Pancreas (tissue), 10 donors: ENCODE measurements at places on chromosomes 4 and X. TPM values are rescaled to one million over a fixed set of nuclear protein-coding genes. Genes with fewer than 3 reads are reported as not detected.

DNA sequence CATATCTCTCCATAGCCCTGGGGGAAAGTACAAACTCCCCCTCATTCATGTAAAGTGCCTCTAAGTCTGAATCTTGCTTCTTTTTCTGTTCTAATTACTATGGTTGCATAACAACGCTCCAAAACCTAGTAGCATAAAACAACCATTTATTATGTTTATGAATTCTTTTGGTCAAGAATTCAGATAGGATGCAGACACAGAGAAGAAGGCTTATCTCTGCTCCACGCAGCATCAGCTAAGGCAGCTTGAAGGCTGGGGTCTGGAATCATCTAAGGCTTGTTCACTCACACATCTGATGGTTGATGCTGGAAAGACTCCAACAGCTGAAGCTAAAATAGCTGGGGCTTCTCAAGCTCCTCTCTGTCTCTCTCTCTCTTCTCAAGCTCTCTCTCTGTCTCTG, 564.5 kb downstream of the ZNF674 start:
- no peak overlapping the region for H3K4me3 ChIP-seq
- DNase-seq, result no peak

The FAM184B gene
- not detected for total RNA-seq

GRCh38 chr4:118894034-118894433, 5.4 kb downstream of the SYNPO2 start:
- H3K27me3 ChIP-seq, result no peaks in the 10 kb centered on the region
- DNase-seq, result no peak
- H3K27ac ChIP-seq, result no peak overlapping the region
- no peaks in the 10 kb centered on the region for H3K36me3 ChIP-seq

The MCF2 gene
- 0.09 TPM for total RNA-seq

DNA sequence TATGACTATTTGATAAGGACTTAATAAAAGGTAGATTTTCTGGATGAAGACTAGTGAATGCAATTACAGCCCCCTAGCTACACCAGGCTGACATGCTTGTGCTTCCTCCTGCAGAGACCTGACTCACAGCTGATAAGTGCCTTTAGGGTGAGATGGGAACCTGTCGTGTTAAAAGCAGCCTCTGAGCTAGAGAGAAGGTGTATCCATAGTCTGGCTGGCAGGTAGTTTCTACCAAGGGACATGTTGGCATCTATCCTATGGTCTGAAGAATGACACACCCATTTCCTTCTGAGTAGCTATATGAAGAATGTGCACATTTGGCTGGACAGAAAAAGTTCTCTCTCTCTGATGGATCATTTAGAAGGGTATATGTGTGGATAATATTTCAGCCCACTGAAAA, 64.1 kb downstream of the PARM1 start:
- H3K4me1 ChIP-seq, result no peaks in the 10 kb centered on the region
- H3K4me3 ChIP-seq, result no peak overlapping the region
- no peaks in the 10 kb centered on the region for H3K36me3 ChIP-seq
- DNase-seq, result no peak

GRCh38 chr4:83348074-83348473, 13.4 kb upstream of the HPSE start:
- H3K27me3 ChIP-seq, result no peaks in the 10 kb centered on the region
- DNase-seq, result no peak
- no peak overlapping the region for H3K27ac ChIP-seq
- H3K4me1 ChIP-seq, result no peaks in the 10 kb centered on the region
- no peaks in the 10 kb centered on the region for H3K36me3 ChIP-seq
- H3K4me3 ChIP-seq, result no peak overlapping the region

- H3K4me1 ChIP-seq, result no peaks in the 10 kb centered on the region
- DNase-seq, result no peak
- no peak overlapping the region for H3K4me3 ChIP-seq
- no peaks in the 10 kb centered on the region for H3K36me3 ChIP-seq
- no peaks in the 10 kb centered on the region for H3K27me3 ChIP-seq
These were observed 367.4 kb downstream of the UNC5C start for GRCh38 chr4:95181243-95181995.

The PLAC8 gene
- 2.0 TPM for total RNA-seq

- no peak for DNase-seq
- H3K27me3 ChIP-seq, result peaks cover 6% of the 10 kb centered on the region
- H3K4me3 ChIP-seq, result no peak overlapping the region
- H3K27ac ChIP-seq, result no peak overlapping the region
These were observed 17.4 kb upstream of the ARMCX2 start for GRCh38 chrX:101677028-101677427.

The CACNA1F gene
- 0.03 TPM for total RNA-seq

- no peak overlapping the region for H3K4me3 ChIP-seq
- no peak for DNase-seq
- H3K27ac ChIP-seq, result no peak overlapping the region
- H3K27me3 ChIP-seq, result no peaks in the 10 kb centered on the region
These were observed 112.3 kb upstream of the BANK1 start for GRCh38 chr4:101678180-101678579.

GRCh38 chrX:129361576-129361975, 161.7 kb downstream of the SMARCA1 start:
- no peak for DNase-seq
- no peak overlapping the region for H3K4me3 ChIP-seq
- no peaks in the 10 kb centered on the region for H3K4me1 ChIP-seq
- no peaks in the 10 kb centered on the region for H3K36me3 ChIP-seq

- no peaks in the 10 kb centered on the region for H3K27me3 ChIP-seq
- H3K27ac ChIP-seq, result no peak overlapping the region
These were observed 8.5 kb upstream of the KLHL34 start for GRCh38 chrX:21666679-21667078.

- no peaks in the 10 kb centered on the region for H3K4me1 ChIP-seq
- no peak for DNase-seq
- no peak overlapping the region for H3K4me3 ChIP-seq
- H3K27me3 ChIP-seq, result no peaks in the 10 kb centered on the region
- H3K36me3 ChIP-seq, result no peaks in the 10 kb centered on the region
These were observed 25.3 kb upstream of the NAF1 start for GRCh38 chr4:163191999-163192398.
